Smooth muscle cell of the brain vasculature (primary cell): ENCODE measurements at places on chromosomes 5 and 9.

GRCh38 chr9:4555236-4555635 is 65.0 kb downstream of the SLC1A1 start:
- no peak for DNase-seq

DNA sequence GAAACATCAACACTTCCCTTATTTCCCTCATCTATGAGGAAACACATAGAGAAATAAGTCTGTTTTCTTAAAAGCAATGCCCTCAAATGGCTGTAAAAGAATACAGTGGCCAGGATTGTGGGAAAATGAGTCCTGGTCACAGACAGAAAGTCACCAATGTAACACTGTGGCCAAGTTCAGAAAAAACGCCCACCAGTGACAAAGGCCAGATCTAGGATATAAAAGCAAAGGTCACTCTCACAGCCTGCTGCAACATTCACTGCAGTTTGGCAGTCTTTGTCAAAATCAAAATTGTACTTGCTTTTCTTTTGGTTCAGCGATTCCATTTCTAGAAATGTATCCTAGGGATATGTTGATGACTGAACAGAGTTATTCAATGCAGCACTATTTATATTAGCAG is 30.5 kb downstream of the TSSK1B start:
- no peak for DNase-seq

DNA sequence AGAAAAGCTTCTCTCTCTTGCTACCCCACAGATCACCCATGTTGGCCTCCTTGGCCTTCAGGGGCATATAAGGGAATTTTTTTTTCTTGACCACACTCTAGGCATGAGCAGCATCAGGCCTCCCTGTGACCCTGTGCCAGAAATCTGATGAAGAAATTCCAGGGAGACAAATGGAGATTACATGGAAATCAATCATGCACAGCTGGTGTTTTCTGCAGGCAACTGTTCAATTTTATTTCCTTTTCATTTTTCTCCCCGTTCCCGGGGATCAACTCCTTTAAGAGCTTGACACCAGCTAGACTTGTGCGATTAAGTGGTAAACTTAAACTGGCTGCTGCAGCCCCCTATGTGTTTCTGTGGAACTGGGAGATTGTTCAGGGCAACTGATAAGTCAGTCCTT is 59.3 kb downstream of the GALNT10 start:
- no peak for DNase-seq

DNA sequence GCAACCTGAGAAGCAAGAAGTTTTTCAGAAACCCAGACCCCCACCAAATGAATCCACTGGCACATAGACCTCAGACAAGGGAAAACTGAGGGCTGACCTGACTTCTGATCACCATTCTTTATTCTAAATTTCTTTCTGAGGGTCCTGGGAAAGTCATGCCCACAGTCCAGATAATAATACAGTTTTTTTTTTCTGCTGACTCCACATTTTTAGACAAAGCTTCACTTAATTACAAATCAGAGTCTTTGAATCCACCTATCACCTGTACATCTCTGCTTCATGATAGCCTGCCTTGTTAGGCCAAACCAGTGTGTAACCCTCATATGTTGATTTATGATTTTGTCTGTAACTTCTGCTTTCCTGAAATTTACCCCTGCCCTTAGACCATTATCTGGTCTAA is 103.6 kb downstream of the PSAT1 start:
- no peak for DNase-seq

GRCh38 chr9:116942593-116943061 is 255.5 kb downstream of the TRIM32 start:
- no peak for DNase-seq

- no peak for DNase-seq
Observed at GRCh38 chr5:57408285-57408684, 74.3 kb downstream of the ACTBL2 start.

GRCh38 chr5:113204525-113205161 is 228.0 kb downstream of the DCP2 start:
- no peak for DNase-seq

DNA sequence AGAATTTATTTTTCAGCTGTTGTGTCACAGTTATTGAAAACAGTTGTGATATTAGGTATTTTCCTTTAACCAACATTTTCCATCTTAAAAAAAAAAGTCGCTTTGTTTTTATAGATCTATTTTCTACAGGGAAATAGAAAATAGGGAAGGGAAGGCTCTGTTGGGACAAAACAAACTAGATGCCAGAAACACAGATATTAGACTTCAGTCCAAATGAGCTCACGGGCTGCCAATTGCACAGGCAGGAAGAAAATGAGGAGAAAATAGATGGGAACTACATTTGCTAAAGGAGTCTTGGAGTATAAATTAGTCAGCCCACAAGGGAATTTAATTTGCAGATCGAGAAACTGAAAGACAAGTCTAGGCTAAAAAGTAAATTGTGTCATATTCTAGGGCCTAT is 21.4 kb upstream of the ISOC1 start:
- DNase-seq = no peak

- DNase-seq = no peak
Observed at GRCh38 chr9:129671519-129671918, 6.1 kb downstream of the PRRX2 start.
